ENCODE measurements at places on chromosomes 2 and 18.

DNA sequence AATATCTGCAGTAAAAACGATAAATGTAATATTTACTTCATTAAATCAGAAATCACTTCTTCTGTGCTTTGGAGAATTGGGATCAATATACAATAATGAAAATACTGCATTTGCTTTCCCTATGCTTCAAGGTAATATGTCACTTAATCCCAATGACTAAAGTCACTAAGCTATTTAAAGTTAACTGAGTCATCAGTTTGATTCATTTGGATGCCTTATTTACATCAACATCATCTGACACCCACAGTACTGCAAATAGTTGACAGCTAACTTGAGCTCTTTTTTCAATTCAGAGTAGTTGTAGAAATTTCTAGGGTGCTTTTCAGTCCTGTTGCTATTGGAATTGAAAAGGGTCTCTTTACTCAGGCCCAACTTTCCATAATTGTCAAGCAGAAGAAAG is 776.9 kb upstream of the FSHR start:
- no peak for DNase-seq

GRCh38 chr18:64119916-64120315 is 29.0 kb downstream of the LINC00305 start:
- DNase-seq = no peak

GRCh38 chr2:99801327-99801901 is 311.6 kb upstream of the REV1 start:
- DNase-seq = no peak

DNA sequence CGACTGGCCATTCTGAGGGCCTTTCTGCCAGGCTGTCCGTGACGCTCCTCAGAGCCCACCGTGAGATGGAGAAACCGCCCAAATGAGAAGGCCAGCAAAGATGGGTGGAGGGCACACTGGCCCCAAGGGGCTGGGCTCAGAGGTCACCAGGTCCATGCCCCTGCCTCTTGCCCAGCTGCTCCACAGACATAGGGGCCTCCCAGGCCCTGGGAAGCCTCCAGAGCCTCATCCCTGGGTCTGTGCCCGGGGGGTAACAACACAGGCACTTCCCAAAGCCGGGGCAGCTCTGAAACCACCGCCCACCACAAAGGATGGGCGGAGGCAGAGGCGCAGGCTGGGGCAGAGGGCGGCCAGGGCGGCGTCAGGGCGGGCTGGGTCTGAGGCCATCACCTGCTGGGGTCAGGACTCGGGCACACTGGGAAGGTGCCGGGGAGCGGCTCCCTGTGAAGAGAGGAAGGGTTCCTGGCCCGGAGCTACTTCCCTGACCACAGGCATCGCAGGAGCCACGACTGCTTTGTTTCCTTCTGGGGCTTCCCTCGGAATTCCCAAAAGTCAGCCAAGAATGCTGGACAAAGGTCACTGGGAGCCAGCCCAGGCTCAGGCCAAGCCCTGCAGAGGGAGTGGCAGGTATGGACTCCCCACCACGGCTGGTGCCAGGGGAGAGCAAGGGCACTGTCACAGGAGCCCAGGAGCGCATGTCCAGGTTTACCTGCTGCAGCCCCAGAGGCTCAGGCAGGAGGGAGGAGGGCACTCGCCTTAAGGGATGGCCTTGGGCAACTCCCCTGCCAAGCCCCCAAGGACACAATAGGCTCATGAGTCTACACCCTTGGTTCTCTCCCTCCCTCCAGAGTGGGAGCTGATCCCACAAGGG is 9.4 kb downstream of the CYP26B1 start:
- DNase-seq = no peak

DNA sequence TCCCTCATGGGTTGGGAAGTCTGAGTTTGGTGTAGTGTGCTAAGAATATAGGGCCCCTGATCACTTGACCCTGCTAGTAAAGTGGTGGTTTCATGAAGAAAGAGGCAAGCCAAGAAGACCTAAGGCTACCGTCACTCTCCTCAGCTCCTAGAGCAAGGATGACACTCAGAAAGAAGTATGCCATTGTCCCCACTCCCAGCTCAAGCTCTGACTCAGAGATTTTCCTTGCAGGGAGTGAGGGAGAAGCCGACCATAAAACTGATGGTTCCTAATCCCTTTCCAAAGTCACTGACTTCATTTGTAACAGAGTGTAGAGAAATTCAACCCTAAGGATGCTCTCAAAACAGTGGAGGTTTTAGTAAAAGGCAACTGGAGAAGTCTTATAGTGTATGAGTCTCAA is 80.9 kb downstream of the ICA1L start:
- DNase-seq = no peak

DNA sequence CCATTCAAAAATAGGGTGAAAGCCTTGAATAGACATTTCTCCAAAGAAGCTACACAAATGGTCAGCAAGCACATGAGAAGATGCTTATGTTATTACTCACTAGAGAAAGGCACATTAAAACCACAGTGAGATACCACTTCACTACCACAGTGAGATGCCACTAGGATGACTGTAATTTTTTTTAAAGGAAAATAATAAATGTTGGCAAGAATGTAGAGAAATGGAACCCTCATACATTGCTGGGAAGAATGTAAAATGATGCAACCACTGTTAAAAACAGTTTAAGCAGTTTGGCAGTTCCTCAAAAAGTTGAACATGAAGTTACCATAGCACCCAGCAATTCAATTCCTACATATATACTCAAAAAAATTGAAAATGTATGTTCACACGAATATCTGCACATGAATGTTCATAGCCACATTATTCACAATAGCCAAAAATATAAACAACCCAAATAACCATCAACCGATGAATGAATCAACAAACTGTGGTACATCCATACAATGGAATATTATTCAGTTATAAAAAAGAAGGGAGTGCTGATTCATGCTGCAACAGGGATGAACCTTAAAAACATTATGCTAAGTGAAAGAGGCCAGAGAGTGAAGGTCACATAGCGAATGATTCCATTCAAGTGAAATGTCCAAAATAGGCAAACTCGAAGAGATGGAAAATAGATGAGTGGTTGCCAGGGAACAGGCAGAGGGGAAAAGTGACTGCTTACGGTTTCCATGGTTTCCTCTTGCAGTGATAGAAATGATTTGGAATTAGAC is 156.2 kb upstream of the NDUFV2 start:
- DNase-seq = no peak
